Fibroblast of villous mesenchyme (primary cell): ENCODE measurements at places on chromosomes 12 and 14.
A peak's percentile ranks its signal among the peaks of the same experiment; 100 is the strongest.

DNA sequence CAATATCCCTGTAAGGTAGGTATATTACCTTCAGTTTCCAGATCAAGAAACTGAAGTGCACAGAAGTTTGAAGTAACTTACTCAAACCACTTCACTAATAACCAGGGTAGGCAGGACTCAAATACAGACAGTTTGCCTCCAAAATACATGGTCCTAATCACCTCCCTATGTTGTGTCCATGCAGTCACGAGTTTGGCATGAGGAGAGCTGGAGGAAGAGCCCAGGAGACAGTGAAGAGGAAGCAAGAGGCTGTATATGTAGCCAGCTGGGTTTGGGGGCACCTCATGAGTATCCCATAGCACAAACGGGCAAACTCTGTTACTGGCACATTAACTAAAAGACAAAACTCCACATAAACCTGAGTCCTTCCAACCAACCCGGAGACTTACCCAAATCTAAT is 79.2 kb downstream of the DUSP16 start:
- DNase-seq = no peak

DNA sequence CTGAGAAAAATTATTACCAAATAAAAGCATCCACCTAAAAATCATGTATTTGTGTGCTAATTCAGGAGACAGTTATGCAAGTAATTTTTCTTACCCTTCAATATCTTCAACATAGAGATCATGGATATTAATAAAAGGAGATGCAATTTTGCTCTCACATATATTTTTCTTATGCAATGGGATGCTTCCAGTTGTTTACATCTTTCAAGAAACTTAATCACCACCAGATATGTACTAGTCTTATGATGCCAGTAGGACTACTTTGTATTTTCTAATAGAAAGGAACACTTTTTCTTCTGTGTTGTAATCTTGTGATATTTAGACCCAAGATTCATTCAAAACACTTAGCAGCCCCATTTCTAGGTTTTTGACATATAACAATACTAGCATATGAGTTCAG is 107.6 kb downstream of the NAV3 start:
- DNase-seq = peak; percentile 54

DNA sequence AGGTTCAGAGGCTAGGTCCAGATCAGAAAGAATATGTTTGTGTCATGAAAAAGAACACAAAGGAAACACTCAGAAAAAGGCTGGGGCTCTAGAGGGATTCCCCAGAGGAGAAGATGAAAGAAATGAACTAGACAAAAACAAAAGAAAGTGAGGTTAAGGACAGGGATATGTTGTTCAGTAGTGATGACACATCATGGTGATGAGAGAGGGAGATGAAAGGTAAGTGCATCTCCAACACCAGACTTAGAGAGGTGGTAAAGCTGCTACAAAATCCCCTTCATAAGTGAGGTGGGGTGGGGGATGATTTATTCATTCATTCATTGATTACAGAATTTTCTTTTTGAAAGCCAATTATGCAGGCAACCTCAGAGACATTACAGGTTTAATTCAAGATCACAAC is 19.6 kb upstream of the SLC8A3 start:
- DNase-seq = no peak

GRCh38 chr12:100267603-100268281 is 765 bp downstream of the SCYL2 start:
- peak; percentile 40 for DNase-seq

DNA sequence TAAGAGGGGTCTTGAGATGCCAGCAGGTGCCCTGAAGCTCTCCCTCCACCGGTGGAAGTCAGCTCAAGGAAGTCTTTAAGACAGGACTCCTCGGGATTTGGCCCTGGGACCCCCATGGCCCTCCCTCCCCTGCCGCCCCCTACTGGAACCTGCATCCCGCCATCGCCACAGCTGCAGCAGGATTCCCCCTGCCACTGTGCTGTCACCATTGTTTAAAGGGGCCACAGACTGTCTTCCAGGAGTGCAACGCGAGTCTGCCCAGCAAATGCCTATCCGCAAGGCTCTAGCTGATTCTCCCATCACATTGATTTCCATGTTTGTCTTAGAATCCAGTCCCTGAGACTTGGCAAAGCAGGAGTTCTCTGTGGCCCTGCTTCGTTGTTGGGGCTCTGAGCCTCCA is 770.8 kb upstream of the ALG10B start:
- no peak for DNase-seq

GRCh38 chr12:47029903-47030302 is 49.5 kb upstream of the PCED1B start:
- no peak for DNase-seq

GRCh38 chr12:49648712-49649003 is 25.3 kb downstream of the PRPF40B start:
- DNase-seq = no peak

DNA sequence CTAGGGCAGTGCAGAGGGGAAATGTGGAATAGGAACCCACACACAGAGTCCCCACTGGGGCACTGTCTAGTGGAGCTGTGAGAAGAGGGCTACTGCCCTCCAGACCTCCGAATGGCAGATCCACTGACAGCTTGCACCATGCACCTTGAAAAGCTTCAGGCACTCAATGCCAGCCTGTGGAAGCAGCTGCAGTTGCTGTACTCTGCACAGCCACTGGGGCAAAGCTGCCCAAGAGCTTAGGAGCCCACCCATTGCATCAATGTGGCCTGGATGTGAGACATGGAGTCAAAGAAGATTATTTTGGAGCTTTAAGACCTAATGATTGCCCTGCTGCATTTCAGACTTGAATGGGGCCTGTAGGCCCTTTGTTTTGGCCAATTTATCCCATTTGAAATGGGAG is 21.7 kb upstream of the CCDC88C start:
- DNase-seq = no peak

- DNase-seq = peak; percentile 37
Observed at GRCh38 chr12:124862768-124863415, 772 bp downstream of the SCARB1 start.

DNA sequence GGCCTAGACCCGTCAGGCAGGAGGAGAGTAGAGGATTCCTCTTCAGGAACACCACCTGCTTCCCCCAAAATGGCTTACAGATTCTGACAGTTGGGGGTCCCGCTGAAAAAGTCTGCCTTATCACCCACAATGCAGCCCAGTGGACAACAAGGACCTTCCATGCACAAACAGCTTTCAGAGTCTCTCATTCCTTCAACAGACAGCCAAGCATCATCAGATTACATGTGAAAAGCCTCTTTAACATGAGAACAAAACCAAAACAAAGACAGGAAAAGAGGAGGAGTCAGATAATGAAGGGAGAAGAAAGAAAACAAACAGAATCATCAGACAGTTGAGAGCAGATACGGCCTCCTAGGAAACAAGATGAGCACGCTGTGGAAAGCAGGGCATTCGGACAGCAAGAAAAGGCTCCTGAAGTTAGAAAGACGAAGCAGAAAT is 18.3 kb downstream of the KCTD10 start:
- DNase-seq = peak; percentile 69

DNA sequence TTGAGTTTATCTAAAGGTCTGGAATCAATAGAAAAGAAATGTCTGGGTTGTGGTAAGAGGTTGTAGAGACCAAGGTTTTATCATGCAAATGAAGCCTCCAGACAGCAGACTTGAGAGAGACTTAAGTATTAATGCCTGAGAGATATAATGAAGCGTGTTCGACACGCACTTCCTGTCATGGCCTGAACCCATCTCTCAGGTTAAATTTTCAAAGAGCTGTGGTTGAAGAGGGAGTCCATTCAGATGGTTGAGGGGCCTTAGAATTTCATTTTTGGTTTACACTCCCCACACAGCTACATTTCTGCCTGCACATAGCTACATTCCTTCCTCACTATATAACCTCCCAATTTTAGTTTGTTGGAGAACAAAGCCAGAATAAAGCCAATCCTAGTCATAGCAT is 10.1 kb upstream of the CLEC12A start:
- DNase-seq = no peak

GRCh38 chr14:95727056-95727700 is 13.3 kb upstream of the TCL1A start:
- DNase-seq = no peak

DNA sequence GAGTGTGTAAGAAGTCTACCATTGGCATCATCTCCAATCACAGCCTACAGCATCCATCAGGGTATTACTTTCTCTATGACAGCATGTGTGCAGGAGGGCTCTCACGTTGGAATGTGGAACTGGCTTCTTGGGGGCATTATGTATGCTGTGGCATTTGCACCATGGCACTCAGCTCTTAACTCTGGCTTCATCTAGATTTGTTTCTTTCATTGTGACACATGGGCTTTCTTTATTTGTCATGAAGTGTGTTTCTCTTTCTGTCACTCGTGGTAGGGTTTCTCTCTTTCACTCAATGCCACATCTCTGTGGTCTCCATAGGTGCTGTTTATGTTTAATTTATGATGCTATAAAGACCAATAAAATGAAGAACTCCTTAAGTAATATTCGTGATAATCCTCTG is 191.2 kb upstream of the GARIN2 start:
- DNase-seq = no peak

- DNase-seq = no peak
Observed at GRCh38 chr14:20775043-20775442, 6.0 kb upstream of the RNASE6 start.

GRCh38 chr14:23352506-23353432 is at the start of gene SLC22A17:
TSS of gene SLC22A17 (minus strand) at chr14:23352887.
- peak; percentile 91 for DNase-seq

GRCh38 chr14:98181241-98181640 is 1090.8 kb downstream of the BCL11B start:
- DNase-seq = no peak

DNA sequence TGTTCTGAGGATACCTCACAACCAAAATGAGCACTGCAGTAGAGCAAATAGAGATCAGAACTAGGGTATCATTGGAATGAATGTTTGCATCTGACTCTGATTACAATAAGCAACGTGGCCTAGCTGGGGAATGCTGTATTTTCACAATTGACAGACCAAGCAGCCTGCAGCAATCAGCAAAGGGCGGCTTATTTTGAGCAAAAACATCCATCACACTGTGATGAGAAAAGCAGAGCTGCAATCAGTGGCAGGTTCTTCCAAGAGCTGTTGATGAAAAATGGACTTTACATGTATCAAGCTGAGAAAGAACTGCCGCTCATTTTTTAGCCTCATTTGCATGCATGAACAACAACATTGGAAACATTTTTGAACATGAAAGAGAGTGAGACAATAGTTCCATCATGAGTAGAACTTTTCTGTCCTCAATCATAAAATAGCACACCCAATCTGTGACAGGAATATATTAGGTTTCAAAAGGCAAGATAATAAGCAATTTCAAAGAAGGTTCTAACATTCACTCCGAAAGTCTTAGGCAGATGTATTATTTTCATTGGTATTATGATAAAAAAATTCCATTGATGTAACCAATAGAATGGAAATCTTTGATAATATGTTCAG is 249.7 kb upstream of the FBXO33 start:
- DNase-seq = no peak

DNA sequence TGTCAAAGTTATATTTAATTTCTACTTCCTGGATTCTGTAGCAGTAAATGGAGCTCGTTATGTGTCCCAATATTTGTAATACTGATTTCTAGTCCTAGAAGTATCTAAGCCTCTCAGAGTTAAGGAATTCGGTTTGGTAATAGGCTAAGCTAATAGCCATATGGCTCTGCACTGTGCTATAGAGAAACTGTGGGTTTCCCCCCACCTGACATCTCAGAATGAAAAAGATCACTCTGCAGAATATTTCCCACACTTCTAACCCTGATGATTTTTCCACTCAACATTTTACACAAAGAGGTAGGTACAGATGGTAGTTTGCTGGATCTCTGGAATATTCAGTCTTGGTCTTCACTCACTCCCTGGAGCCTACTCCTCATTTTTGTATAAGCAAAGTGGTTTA is 71.2 kb downstream of the BORCS5 start:
- DNase-seq = no peak

GRCh38 chr12:79023784-79024183 is 159.2 kb downstream of the SYT1 start:
- peak; percentile 33 for DNase-seq

DNA sequence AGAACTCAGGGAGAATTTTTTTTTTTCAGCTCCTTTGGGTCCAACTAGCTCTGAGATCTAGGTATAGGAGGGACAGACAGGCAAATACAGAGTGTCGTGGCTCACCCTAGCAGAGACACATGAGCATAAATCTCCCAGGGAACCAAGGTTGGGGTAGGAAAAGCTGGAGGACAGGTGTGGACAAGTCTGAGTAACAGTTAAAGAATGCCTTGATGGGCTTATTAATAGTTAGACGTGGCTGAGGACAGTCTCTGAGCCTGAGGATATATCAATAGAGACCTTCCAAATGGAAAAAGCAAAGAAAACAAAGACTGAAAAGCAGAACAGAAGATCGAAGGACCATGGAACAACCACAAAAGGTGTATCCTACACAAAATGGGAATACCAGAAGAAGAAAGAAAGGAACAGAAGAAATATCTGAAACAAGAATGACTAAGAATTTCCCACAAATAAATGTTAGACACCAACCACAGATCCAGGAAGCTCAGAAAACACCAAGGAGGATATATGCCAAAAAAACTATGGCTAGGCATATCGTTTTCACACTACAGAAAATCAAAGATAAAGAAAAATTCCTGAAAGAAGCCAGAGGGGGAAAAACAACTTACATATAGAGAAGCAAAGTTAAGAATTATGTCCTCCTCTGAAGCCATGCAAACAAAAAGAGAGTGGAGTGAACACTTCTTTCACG is 80.9 kb downstream of the PTPRB start:
- DNase-seq = no peak

GRCh38 chr14:57317248-57317833 is 48.6 kb downstream of the AP5M1 start:
- peak; percentile 84 for DNase-seq

DNA sequence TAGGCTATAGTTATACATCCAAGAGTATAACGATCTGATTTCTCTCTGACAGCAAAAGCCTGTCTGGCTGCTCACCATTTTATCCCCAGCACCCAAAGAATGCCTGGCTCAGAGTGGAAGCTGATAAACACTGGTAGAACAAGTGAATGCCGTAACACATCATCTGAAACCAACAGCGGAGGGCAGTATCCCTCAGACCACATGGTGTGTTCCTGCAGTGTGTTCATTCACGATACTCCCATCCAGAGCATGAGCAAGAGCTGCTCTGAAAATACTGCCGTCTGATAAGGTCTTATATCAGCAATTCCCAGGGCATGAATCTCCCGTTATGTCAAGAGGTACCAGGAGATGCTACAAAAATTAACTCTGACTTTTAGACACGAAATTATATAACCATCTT is 95.9 kb downstream of the TTC7B start:
- no peak for DNase-seq
